ENCODE measurements at places on chromosomes 2 and 18.

GRCh38 chr2:136750065-136750464 is 15.3 kb upstream of the THSD7B start:
- DNase-seq: no peak

DNA sequence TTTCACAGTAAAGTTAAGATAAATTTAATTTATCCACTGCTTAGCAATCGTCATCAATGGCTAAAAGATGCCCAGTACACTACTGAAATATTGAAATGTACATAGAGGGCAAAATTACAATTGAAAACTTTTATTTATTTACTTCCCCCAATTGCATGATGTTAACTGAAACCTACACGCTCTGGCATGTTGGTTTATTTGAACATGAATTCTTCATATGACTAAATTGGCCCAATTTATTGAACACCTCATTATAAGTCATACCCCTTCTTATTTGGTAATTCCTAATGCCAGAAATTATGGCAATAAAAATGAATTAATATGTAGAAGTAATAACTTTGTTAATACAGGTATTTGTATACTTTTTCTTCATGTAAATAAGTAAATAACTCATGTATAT is 183.0 kb upstream of the ZC3H15 start:
- DNase-seq: no peak

DNA sequence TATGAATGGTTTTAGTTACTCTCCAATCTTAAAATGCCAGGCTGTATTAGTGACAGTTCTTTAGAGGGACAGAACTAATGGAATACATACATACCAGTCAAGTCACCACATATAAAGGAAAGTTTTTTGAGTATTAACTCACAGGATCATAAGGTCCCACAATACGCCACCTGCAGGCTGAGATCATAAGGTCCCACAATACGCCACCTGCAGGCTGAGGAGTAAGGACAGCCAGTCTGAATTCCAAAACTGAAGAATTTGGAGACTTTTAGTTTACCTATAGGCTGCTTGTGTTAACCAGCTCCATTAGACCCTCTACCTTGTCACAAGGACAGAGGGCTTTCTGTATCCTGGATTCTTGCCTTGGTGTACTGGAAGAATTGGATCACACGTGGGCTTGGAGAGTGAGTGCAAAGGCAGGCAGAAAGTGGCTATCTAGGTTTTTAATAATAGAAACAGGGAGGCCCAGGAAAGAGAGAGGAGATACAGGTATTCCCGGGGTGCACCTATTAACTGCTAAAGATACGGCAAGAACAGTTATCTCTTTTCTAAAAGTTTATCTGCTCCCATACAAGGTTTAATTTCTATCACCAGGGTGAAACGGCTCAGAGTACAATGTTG is 234.9 kb upstream of the CYRIA start:
- DNase-seq: no peak

GRCh38 chr2:184611361-184612085 is 13.2 kb downstream of the ZNF804A start:
- no peak for DNase-seq

GRCh38 chr18:71707985-71708500 is 836.1 kb downstream of the CBLN2 start:
- DNase-seq: no peak

GRCh38 chr2:238791354-238791753 is 56.5 kb upstream of the TWIST2 start:
- no peak for DNase-seq

DNA sequence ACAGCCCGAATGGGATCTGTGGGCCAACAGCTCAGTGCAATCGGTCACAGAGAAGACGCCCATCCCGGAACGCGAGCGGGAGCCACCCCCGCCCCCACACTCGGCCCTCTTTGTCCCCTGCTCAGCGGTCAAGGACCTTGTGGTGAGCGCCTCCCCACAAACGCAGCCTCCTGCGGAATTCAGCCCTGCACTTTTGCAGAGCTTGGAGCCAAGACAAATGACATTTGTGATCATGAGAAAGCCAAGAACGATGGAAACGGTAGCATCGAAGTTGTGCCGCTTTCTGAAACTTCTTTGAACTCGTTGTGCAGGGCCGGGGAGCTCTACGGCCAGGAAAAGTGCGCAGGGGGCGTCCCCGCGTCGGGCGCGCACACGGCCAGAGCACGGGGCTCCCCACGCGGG is 6.7 kb upstream of the SALL3 start:
- no peak for DNase-seq

- no peak for DNase-seq
Observed at GRCh38 chr2:120241684-120242083, 11.0 kb upstream of the RALB start.

DNA sequence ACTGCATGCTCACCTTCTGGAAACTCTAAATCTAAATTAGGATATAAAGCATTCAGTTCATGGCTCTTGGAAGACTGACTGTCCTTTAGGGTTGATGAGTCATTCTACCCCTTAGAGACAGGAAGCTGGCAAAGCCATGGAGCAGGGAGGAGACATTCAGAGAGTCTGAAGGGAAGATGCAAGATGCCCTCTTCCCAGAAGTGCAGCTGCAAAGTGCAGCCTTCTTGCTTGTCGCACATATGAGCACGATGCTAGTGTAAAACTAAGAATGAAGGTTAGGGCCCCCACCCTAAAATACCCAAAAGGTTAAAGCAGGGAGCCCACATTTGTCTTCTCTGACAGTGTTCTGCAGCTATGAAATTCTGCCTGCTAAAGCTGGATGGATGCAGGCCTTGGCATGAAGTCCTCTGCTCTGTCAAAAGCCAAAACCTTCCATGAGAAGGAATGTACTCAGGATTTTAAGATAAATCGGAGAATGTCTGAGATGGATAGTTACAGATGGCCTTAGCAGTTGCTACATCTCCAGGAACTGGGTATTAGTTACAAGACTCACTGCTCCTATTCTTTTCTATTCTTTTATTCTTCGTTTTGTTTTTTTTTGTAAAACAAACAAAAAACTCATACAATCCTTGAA is 89.7 kb downstream of the POLE4 start:
- no peak for DNase-seq

DNA sequence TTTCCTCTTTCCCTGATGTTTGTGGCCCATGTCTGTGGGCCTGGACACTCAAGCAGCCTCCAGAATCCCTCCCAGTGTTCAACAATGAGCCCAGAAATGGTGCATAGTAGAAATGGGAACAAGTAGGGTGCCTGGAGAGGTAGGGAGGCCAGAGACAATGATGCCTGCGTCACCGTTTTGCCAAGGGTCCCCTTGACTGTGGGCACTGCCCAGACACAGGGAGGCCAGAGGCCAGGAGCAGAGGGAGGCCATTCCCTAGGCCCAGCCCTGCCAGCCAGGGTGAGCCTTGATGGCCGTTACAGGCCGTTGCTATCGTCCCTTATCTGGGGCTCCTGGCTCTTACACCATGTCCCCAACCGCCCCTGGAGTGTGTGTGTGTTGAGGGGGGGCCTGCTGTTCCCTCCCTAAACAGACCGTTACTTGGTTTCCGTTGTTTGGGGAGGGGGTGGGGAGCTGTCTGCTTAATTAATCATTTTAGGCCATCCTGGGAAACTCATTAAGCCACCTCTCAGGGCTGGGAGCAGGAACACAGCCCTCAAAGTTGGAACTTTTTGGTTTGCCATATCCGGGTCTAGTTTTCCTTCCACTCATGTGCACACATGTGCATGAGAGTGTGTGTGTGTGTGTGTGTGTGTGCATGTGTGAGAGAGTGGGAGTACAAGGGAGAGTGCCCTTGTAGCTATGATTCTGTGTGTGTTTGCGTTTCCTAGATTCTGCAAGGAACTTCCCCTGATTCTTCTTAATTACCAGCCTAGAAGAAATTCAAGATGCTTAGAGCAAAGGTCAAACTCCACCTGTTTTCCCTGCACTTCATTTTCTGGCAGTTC is 135.2 kb upstream of the HAAO start:
- no peak for DNase-seq

GRCh38 chr2:74578408-74578807 is 23.9 kb downstream of the DOK1 start:
- DNase-seq: no peak

- no peak for DNase-seq
Observed at GRCh38 chr18:63467699-63468098, 9.1 kb upstream of the SERPINB5 start.

DNA sequence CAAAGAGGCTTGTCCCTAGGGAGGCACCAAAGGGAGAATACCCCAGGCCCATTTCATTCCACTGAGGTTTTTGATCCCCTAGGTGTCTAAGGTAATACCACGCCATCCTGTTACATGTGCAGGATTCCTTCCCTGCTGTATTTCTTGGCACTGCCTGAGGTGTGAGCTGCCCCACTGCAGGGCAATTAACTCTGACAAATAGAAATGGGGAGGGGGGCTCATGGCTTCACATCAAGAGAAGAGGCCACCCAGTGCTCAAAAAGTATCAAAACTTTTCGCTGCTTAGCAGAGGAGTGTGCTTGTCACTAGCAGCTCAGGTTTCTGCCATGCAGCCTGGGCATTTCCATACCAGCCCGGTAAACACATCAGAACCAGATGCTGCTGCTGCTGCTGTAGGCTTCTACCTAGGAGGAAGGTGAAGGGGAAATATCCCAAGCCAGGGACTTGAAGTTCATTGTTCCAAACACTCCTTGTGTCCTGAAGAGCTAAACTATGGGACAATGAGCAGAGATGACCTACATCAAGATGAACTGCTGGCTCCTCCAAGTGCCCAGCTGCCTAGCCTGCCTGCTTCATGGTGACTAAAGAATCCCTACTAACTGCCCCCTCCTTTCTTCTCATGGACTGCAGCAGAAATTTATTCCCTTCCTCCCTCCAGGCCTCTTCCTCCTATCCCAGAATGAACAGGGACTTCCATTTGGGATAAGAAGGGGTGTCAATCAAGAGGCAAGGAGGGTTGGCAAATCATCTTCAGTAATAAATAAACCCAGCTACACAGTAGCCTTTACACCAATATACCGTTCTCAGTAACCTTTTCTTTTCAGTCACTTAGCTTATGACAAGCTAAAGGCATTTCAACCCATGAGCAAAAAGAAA is 16.4 kb downstream of the POU3F3 start:
- no peak for DNase-seq

DNA sequence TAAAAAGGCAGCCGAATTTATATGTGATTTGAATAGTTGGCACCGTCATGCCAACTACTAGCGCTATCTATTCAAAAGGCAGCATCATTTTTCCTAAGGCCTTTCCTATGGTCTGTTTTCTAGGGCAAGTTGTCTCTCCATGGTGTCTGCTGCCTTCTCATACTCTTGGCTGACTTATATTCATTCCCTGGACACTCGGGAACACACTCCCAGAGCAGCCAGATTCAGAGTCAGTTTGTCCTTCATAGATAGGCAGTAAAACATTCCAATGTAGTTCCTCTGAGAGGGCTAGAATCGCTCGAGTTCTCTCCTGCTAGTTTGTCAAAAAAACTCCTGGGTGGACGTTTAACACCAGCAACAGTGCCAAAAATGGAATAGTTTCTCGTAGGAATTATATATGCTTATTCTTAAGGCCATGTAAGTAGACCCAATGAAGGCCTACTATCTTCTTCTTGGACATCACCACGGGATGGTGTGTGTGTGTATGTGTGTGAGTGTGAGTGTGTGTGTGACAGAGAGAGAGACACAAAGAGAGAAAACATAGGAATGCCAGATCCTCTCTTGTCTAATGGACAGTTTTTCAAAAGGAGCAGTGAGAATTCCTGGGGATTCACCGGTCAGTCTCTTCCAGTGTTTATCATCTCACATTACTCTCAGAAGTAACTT is 129.3 kb upstream of the CTAGE1 start:
- DNase-seq: no peak
